Stimulated activated CD4-positive, alpha-beta T cell treated with anti-CD3 and anti-CD28 coated beads, Interleukin-4, amount 100 ng/mL, for 4 hours (primary cell): ENCODE measurements at places on chromosomes 1 and 21.

DNA sequence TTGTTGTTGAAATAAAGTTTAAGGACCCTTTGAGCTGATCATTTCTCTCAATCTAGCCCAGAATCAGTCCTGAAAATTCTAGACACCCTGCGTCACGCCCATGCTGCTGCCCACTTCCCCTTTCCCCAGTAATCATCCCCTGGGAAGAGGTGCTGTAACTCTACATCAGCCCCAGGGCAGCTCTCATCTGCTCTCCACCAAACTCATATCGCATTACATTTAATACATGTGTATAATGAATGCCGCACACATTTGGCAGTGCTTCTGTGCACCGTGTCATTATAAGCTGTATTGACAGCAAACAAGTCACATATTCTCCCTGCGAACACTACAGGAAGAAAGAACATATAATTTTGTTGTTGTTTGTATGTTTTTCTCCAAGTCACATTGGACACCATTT lies 539.7 kb upstream of the DAB1 start:
- no peak for DNase-seq

- no peak for DNase-seq
Observed at GRCh38 chr1:65939636-65940035, 146.9 kb downstream of the PDE4B start.

DNA sequence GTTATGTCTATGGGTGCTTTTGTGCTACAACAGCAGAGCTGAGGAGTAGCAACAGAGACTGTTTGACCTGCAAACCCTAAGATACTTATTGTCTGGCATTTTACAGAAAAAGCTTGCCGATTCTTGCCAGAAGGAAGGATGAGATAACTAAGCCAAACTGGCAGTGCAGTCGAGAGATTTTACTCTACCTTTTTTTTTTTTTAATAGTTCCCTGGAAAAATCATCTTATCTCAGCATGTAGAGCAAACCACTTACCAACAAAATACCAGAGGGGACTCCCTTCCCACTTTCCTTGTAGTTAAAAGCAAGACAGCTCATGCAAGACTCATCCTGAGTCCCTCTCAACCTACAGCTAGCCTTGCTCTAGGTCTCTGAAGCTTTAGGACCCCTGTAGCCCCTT lies 132.9 kb downstream of the SYT2 start:
- no peak for DNase-seq

DNA sequence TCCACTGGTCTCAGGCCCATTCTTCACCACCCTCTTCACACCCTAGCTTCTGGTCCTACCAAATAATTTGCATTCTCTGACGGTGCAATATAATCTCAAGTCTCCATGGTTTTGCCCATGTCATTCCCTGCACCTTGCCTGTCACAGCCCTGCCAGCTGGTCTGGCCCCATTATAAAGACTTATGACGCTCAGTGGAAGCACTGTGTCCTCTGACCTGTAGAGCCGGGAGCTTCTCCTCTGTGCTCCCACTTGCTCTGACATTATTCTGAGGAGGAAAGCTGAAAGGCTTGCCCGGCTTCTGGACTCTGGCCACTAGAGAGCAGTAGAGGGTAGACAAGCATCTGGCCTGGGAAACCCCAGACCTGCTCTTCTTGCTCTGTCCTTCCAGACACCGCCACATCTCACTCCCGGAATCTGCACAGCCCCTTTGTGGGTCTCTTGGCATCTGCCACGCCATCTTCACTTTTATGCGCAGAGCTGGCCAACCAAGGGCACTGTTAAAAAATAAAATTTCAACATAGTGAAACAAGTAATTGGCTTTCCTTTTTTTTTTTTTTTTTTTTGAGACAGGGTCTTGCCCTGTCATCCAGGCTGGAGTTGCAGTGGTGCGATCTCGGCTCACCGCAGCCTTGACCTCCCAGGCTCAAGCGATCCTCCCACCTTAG lies 44.4 kb downstream of the NENF start:
- peak; percentile 59 for DNase-seq

DNA sequence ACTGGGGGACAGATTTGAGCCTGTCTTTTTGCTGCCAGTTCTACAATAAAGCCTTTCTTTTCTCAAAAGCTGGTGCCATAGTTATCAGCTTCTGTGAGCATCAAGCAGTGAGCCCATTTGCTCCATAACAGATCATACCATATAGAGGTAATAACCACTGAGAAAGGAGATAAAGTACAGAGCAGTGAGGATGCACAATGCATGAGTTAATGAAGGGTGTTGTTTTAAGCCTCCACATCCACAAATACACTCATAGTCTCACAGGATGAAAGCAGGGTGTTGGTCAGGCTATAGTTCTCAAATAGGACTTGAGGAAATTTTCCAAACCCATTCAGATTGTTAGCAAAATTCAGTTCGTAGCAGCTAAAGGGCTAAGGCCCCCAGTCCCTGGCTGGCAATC lies 25.6 kb upstream of the SLC35A3 start:
- DNase-seq = no peak

- no peak for DNase-seq
Observed at GRCh38 chr1:113675302-113675701, 84.0 kb downstream of the PHTF1 start.

DNA sequence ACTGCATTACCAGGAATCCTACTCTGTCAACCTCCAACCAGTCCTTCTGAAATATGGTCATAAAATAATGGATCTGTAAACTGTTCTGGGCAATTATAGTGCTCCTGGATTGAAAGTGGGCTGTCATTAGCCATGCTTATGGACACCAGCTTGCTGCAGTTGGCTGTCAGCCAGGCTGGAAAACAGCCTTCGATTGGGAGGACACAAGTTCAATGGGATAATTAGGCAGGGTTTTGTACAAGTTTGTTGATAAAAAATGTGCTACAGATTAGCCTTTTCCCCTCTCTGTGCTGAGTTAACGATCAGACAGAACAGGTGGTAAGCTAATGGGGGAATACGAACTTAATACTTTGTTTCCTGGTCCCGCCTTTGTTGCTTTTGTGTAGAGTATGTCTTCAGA lies 413.9 kb downstream of the DUSP10 start:
- no peak for DNase-seq
